ENCODE measurements at places on chromosomes 5 and 9. TPM values are rescaled to one million over a fixed set of nuclear protein-coding genes. Genes with fewer than 3 reads are reported as not detected.

- no peak overlapping the region for H3K27ac ChIP-seq
- peaks cover 30% of the 10 kb centered on the region for H3K36me3 ChIP-seq
- H3K4me1 ChIP-seq, result no peaks in the 10 kb centered on the region
- no peak overlapping the region for H3K4me3 ChIP-seq
These were observed 6.0 kb upstream of the PLAC8L1 start for GRCh38 chr5:146111409-146111808.

DNA sequence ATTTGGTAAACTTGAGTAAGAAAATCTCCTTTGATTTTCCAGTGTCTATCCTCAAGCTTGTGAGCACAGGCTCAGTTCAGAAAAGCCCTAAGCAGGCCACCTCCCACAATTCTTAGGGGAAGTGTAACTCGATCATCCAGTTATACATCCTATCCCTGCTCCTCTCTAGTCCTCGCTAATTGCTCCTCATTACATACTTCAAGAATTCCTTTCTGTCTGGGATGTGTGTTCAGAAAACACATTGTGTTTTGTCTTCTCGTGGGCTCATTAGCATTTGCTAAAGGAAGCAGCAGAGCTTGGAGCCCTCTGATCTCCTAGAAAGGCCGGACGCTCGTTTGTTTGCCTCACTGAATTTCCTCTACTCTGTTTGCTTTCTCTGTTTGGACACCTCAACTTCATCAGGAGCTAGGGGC is 268.2 kb upstream of the RFX3 start:
- H3K4me1 ChIP-seq, result no peaks in the 10 kb centered on the region
- H3K27ac ChIP-seq, result no peak overlapping the region
- no peaks in the 10 kb centered on the region for H3K36me3 ChIP-seq
- no peak overlapping the region for H3K4me3 ChIP-seq
- no peak for DNase-seq
- H3K27me3 ChIP-seq, result no peaks in the 10 kb centered on the region

- H3K4me1 ChIP-seq, result peaks cover 12% of the 10 kb centered on the region
- no peak overlapping the region for H3K4me3 ChIP-seq
- no peaks in the 10 kb centered on the region for H3K27me3 ChIP-seq
These were observed 13.1 kb upstream of the CTSL start for GRCh38 chr9:87712801-87713277.

DNA sequence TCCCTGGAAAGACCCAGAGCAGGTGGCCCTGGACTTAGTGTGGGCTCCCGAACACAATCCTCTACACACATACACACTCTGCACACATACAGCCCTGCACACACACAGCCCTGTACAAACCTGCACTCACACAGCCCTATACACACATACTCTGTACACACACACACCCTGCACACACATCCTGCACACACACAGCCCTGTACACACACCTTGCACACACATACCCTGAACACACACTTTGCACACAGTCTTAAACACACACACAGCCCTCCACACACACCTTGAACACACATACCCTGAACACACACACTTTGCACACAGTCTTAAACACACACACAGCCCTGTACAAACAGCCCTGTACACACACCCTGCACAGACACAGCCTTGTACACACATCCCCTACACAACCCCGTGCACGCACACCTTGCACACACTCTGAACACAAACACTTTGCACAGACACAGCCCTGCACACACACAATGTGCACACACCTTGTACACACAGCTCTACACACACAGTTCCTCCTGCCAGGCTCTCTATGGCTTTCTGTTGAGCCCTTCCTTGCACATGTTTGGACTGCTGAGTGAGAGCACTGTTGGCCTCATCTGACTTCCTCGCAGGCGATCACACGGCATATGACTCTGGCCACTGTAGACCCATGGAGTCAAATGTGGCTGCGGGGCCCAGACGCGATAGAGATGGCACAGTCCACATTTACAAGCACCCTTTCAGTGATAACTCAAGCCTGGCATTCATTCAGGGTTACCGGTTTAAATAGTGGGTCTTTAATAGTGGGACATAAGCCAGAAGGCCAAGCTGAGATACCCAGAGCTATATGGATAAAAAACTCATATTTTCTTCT is 245.7 kb upstream of the IRX1 start:
- H3K4me1 ChIP-seq, result no peaks in the 10 kb centered on the region
- no peaks in the 10 kb centered on the region for H3K36me3 ChIP-seq
- no peak overlapping the region for H3K27ac ChIP-seq
- no peak for DNase-seq
- no peak overlapping the region for H3K4me3 ChIP-seq

The PCDHGA12 gene
- total RNA-seq, result 11.9 TPM

The CANX gene
- 305 TPM for total RNA-seq

The DRD1 gene
- 0.06 TPM for total RNA-seq

All from esophagus muscularis mucosa (tissue), 4 donors.